Activated CD4-positive, alpha-beta T cell treated with anti-CD3 and anti-CD28 coated beads, Interleukin-2, amount 50 U/mL, for 1 hour (primary cell): ENCODE measurements at places on chromosomes 5 and 9.

GRCh38 chr5:74374656-74375055 lies 265.9 kb downstream of the ENC1 start:
- DNase-seq = no peak

- DNase-seq = no peak
Observed at GRCh38 chr5:1926471-1927341, 44.0 kb upstream of the IRX4 start.

DNA sequence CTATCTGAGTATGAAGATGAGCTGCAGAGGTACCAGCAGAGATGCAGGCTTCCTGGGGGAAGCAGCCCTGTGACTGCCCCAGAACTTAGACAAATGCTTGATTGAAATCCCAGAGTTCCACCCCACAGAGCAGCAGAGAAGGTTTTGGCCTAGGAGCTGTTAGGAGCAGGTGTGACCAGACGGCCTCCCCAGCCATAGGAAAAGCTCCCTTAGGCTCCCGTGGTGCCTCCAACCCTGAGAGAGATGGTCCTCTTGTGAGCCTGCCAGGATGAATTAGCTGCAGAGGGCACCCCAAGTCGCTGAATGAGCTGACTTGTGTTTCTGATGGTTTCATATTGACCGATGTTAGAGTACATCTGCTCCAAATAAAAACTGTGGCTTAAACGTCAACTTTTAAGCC lies 22.1 kb downstream of the NTRK2 start:
- DNase-seq = no peak

GRCh38 chr9:4114569-4115505 lies 185.0 kb downstream of the GLIS3 start:
- no peak for DNase-seq

GRCh38 chr9:14926941-14927624 lies 16.9 kb upstream of the FREM1 start:
- no peak for DNase-seq

GRCh38 chr9:116763770-116764169 lies 76.7 kb downstream of the TRIM32 start:
- no peak for DNase-seq

- DNase-seq = peak; percentile 47
Observed at GRCh38 chr5:65760504-65761275, 38.7 kb downstream of the NLN start.

DNA sequence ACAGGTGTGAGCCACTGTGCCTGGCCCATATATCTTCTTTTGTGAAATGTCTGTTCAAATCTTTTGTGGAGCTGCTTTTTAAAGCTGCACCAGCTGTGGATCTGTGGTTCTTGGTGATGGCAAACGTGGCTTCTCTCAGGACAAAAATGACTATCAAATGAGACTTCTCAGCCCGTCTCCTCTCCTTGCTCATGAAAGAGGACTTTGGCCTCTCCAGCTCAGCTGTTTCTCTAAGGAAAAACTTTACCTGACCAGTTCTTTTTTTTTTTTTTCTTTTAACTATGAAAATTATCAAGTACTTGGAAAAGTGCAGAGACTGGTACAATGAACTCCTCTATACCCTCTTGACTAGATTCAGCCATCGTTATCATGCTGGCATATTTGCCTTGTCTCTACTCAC lies 44.8 kb downstream of the RALGPS1 start:
- DNase-seq = no peak

- no peak for DNase-seq
Observed at GRCh38 chr9:123527981-123528380, 172.0 kb downstream of the CRB2 start.

GRCh38 chr9:129287619-129288305 lies 109.7 kb upstream of the IER5L start:
- no peak for DNase-seq

DNA sequence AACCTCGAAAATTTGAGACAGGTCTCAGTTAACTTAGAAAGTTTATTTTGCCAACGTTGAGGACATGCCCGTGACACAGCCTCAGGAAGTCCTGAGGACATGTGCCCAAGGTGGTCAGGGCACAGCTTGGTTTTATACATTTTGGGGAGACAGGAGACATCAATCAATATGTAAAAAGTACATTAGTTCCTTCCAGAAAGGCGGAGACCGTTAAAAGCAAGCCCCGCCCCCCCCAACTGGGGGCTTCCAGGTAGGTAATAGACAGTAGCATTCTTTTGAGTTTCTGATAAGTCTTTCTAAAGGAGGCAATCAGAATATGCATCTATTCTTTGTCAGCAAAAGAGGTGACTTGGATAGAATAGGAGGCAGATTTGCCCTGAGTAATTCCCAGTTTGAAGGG lies 599 bp upstream of the MOCS2 start:
- DNase-seq = no peak

- DNase-seq = no peak
Observed at GRCh38 chr9:131675437-131676022, 64.3 kb downstream of the RAPGEF1 start.

- DNase-seq = no peak
Observed at GRCh38 chr9:14372437-14373335, 58.7 kb upstream of the NFIB start.

DNA sequence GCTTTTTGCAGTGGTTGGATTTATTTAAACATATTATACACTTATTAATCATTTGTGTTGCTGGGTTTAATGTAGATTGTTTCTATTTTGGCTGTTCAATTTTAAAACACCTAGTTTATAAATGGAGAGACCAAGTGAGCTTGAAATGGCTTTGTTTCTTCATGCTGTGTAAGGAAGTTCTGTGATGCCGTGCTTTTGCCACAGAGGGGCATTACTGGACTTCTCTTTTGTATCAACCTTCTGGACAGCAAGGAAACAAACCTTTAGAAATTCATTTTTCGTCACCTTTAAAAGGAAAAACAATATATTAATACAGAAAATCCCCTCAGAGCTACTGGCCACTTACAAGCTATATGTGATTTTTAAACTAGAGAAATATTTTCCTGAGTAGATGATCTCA lies 81.9 kb downstream of the DMRTA1 start:
- DNase-seq = no peak

DNA sequence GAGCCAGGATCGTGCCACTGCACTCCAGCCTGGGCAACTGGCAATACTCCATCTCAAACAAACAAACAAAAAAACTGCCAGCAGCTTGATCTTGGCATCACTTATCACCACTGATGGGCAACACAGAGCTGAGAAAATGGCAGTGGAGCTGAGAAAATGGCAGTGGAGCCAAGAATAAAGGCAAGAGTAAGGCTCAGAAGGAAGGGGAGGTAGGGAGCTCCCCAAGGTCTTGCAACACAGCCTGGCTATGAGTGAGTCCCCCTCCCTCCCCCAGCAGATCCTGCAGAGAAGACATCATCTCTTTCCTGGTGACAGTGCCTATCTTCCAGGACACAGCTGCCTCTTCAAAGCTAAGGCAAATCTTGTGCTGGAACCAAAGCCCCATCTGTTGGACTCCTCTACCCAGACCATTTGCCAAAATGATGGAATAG lies 70.3 kb downstream of the UGCG start:
- no peak for DNase-seq

- DNase-seq = no peak
Observed at GRCh38 chr9:18473652-18474279, at the start of gene ADAMTSL1. Gene ADAMTSL1 (plus strand): TSS chr9:18474153. CDS start chr9:18474233, 80 bp downstream.

GRCh38 chr9:130570208-130570607 lies 9.2 kb upstream of the FUBP3 start:
- no peak for DNase-seq

GRCh38 chr9:135474915-135475314 lies 4.7 kb upstream of the PPP1R26 start:
- no peak for DNase-seq

DNA sequence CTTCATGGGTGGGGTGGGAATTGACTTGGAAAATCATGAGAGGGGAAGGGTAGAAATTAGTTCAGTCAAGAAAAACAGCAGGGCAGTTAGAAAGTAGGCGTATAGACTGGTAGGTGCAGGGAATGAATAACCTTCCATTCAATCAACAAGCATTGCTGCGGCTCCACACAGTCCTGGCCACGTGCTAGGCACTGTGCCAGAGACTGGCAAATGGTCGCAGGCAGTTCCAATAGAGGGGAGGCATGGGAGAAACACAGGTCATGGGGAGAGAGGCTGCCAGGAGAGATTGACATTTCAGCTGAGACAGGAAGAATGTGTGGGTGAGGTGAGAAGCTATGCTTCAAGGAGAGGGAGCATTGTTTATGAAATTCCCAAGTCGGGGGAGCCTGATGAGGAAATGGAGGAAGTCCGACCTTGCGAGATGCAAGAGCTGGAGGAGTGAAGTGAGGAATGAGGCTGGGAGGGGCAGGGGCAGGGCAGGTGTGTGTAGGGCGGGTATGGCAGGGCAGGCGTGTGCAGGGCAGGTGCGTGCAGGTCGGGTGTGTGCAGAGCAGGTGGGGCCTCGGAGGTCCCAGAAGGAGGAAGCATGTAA lies 54.4 kb upstream of the PPARGC1B start:
- no peak for DNase-seq

DNA sequence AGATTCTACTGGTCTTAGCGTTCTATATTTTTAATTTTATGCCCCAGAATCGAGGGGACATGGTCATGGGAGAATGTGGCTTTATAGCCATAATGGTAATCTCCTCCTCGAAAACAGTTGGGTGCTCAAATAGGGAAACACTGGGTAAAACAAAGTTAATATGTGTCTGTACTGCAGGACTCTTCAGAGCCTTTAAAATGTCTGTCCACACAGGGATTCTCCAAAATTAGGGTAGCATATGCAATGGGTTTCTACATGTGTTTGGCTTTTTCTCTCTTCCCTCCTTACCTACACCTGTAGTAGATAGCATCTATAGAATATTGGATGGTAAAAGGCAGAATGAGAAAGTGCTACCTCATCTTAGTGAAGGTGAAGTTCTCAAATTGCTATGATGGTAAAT lies 130.0 kb upstream of the NR3C1 start:
- DNase-seq = no peak

DNA sequence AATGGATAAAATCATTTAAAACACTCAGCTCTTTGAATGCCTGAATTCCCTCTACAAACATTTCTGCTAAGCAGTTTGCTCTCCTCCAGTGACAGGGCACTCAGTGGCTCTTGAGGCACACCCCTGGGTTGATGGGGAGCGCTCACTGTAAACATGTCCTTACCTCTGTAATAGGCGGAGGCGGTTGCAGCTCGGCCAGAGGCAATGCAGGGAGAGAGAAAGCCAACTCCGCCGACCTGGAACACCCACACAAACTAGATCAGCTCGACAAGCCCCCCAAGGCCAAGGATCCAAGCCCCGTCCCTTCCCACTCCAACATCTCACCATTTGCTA lies 329 bp downstream of the CDC23 start:
- no peak for DNase-seq

DNA sequence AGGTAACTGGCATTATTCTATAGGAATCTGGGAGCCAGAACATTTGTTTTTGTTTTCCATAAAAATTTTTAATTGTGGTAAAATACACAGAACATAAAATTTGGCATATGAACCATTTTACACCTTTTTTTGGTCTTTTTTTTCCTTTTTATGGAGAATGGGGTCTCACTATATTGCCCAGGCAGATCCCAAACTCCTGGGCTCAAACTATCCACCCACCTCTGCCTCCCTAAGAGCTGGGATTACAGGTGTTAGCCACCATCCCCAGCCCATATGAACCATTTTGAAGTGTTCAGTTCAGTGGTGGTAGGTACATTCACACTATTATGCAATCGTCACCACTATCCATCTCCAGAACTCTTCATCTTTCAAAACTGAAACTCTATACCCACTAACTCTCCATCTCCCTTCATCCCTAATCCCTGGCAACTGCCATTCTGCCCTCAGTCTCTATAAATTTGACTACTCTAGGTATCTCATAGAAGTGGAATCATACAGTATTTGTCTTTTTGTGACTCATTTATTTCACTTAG lies 13.4 kb downstream of the ZMAT2 start:
- DNase-seq = no peak

GRCh38 chr9:2307480-2307879 lies 292.3 kb downstream of the SMARCA2 start:
- DNase-seq = no peak

DNA sequence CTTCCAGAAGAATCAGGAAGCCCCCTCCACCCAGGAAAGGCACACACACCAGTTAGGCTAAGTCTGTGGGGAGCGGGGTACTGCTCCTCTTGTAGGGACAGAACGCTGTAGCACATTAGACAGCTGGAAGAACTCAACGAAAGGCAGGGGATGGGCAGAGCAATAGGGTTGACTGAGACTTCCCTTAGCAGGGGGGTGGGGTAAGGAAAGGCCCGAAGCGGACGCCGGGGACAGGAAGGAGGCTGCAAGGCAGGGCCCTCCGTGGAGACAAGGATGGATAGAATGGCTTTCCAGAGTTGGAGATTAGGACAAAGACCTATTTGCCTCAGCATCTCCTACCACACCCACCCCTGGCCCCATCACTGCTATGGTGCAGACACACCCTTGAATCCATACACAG lies 14.3 kb downstream of the CNTFR start:
- DNase-seq = no peak

DNA sequence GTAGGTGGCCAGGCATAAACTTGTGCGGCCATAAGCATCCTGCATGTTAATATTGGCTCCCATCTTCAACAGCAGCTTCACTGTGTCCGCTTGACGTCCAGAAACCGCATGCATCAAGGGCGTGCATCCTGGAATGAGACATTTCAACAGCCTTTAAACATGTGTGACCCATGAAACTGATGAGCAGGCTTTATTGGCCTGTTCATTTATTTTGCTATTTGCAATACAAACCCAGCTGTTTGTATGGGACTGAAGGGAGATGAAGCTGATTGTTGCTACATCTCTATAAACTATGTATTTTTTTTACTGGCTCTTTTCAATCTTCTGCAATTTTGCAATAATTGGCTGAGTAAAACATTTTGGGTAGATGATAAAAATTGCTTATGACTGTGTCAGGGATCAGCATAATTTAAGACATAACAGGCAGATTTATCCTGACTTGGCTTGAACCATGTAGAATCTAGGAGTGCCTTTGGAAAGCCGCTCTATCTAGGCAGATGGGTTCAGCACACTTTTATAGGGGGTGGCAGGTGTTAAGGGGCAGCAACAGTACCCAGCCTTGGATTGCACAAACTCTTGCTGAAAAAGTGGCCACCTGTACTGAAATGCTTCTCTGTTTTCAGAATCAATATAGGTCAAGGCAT lies 56.9 kb downstream of the ANKRD55 start:
- no peak for DNase-seq

DNA sequence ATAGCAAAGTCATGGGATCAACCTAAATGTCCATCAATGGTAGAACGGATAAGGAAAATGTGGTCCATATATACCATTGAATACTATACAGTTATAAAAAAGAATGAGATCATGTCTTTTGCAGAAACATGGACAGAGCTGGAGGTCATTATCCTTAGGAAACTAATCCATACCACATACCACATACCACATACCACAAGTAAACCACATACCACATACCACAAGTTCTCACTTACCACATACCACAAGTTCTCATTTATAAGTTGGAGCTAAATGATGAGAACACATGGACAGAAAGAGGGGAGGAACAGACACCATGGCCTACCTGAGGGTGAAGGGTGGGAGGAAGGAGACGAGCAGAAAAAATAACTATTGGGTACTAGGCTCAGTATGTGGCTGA lies 154.6 kb upstream of the GHR start:
- DNase-seq = no peak

- DNase-seq = no peak
Observed at GRCh38 chr9:34591917-34592866, 2.7 kb upstream of the CNTFR start.

GRCh38 chr5:135723491-135723890 lies 111.0 kb upstream of the SLC25A48 start:
- no peak for DNase-seq

GRCh38 chr5:115939059-115939458 lies 23.2 kb upstream of the LVRN start:
- DNase-seq = no peak
